Activated CD4-positive, alpha-beta T cell treated with anti-CD3 and anti-CD28 coated beads, Interleukin-2, Interleukin-4, amounts not matched to agents 100 ng/mL and 50 ng/mL, durations not matched to agents 16 hours and 8 hours (primary cell): ENCODE measurements at places on chromosomes 1 and 21.

- no peak for DNase-seq
Measured at GRCh38 chr1:174309490-174309889, 138.3 kb upstream of the GPR52 start.

DNA sequence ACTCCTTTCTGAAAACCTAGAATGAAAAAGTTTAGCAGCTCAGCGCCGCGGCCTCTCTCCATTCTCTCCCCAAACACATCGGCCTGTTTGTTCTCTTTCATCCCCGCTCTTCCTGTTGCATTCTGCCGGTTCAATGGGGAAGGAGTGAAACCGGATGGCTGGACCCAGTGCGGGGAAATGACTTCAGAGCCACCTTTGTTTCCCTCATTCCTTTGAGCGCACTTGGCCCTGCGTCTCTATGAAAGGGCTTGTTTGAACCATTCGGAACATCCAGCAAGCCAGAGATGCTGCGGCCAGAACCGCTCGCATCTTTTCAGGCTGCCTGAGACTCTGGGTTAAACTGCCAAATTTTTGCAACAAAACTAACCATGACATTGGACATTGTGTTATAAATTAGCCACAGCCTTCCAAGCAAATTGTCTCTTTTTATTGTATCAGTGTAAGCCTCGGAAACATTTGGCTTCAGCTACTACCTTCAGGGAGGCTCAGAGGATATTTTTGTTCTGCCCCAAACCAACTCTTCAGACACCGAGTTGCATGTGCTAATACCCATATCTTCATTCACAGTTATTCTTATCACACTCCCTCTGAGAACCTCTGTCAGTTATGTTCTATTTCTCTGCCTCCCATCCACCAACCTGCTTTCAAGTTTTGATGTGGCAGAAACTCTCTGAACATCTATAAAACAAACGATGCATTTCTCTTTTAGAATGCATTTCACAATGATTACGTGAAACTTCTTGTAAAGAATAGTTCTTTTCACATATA, 5.1 kb upstream of the OLIG1 start:
- no peak for DNase-seq

DNA sequence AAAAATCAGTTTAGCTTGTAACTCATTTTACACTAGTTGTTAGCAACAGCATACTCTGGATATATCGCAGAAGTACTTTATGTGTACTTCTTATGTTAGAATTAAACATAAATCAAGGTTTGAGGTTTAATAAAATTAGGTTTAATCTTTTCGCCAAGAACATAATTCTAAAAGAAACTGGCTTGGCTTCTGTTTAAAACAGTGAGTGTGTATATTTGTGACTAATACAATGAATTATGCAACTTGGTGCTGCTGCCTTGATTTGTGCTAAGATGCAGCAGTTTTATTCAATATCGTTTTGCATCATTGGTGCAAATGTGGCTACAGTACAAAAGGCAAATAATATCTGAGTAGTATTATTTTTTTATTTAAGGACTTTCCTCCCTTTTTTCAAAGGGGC, 44.8 kb downstream of the USP25 start:
- DNase-seq = no peak

GRCh38 chr1:205150651-205151428, 29.1 kb upstream of the RBBP5 start:
- DNase-seq = no peak

- DNase-seq = peak; percentile 5
Measured at GRCh38 chr1:13494025-13494424, 19.8 kb downstream of the LRRC38 start.

DNA sequence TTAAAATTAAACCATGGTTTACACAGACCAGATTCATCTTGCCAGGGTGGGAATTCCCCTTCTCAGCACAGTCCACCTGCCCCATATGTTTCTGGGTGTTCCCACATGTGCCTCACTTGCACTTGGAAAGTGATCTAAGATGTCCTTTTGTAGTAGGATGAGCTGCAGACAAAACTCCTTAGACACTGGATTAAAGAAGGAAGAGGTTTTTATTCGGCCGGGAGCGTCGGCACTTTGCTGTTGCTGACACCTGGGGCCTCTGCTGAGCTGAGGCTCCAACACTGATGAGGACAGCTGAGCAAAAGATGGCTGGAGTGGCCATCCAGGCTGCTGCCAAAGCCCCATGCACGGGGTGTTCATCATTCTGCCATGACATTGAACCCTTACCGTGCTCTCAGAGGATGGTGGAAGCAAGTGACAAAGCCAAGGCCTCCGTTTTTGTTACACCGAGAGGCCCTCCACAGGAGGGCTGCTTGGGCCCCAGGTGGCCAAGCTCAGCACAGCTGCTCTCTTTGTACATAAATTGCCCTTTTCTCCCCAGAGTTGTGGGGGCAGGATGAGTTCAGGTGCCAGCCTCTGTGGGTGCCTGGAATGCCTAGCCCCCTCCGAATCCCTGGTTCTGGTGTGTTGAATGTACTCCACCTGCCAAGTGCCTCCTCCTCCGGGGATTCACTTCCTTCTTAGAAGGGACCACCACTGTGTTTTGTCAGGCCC, 7.3 kb upstream of the ACOT11 start:
- no peak for DNase-seq

DNA sequence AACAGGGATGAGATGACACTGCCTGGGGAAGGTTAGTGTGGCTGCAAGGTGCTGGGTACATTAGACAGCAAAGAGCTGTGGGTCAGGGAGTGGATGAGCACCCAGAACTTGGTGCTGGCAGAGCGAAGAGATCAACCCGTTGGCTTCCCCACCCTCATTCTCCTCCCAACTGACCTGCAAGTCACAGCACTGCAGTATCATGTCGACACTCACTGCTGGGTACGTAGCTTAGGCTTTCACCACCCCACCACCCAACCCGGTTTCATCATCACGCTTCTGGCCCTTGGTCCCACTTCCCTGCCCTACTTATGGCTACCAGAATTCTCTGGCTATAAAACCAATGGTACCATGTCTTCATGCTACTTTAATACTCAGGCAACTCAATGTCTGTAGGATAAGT, 73.6 kb upstream of the LYST start:
- DNase-seq = no peak

DNA sequence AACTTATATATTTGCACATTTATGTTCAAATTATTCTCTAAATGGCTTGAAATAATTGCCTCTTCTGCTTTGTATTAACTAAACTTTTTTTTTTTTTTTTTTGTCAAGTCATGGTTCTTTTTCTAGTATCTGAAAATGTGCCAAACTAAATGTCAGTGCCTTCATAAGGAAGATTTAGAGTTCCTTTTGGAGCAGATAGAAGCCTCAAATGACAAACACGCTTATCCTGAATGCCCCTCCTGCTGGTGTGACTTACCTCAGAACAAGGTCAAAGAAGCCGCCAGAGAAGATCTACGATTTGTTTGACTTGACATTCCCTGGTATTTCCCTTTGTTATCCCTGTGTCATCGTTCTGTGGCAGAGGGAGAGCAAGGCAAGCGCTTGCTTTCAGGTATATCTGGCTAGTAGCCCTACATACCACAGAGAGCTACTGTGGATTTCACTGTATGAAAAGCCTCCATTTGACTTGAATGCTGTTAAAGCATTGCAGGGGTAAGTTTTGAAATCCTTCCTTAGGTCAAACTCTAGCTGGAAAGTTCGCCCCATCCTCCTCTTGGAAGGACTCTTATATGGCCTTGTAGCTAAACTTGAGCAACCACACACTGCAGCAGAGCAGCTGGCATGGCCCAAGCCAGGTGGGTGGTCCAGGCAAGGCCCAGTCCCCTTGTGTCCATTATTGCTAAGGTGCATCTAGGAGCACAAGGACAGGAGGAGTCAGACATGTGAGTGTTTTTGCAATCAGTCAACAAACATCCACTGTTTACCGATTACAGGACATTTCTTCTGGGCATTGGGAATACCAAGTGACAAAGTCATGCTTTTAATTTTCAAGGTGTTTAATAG, 285.4 kb upstream of the USP25 start:
- DNase-seq = no peak

DNA sequence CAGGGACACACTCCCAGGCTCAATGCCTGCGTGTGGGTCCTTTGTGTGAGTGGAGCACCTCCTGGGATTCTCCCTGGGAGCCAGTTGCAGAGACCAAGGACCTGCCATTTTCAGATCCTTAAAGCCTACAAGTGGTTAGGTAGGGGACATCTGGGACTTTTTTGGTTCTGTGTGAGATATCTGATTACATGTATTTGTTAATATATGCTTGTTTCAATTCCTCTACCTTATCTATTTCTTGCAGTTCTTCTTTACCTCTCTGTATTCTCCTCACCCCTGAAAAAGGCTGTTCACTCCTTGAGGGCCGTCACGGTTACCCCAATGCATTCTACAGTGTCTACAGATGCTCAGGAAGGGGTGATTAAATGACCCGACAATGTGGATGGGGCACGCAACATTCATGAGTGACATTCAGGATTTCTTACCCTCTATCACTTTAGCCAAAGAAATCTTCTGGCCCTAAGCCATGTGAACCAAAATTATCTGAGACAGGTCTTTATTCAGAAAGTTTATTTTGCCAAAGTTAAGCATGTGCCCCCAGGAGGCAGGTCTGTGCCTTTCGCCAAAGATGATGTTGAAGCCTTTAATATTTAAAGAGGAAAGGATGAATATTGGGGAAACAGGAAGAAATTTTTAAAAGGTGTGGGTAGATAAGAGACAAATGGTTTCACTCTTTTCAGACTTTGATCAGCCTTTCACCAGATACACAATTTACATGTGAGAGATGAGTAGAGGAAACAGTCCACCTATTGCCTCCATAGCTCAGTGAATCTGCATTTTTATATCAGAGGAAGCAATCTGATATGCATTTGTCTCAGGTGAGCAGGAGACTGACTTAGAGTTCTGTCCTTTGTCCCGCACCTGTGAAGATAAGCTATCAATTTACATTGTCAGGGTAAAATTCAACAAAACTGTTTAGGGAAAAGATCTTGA, 44.6 kb upstream of the MPZL1 start:
- DNase-seq = no peak

- DNase-seq = peak; percentile 94
Measured at GRCh38 chr1:41003640-41004220, 17.8 kb downstream of the SLFNL1 start.

DNA sequence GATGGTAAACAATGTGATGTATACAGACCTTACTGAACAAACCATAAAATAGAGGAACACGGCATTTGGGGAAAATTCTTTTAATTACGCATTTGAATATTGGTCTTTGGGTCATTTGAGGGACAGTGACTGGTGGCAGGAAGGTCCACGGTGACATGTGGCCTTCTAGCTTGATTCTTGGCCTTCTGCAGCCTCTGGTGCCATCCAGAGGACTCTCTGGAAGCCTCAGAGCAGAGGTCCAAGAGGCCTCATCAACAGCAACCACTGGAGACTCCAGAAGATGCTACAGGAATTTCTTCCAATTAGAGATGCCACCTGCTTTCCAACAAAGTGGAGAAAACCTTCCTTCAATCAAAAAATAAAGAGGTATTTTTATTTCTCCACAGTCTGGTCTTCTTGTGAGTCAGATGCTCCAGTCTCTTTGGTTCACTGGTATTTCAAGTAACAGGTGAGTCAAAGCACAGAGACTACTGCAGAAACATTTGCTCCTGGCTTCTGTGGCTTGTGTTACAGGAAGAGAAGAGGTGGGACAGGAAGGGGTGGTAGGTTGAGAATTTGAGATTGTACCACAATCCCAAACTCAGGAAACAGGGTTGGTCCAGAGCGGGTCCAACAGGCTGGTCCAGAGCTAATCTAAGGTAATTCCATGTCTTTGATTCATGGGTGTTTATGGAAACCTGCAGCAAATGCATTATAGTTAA, 2.7 kb upstream of the F5 start:
- peak; percentile 68 for DNase-seq

- no peak for DNase-seq
Measured at GRCh38 chr1:6966326-6966725, 181.1 kb downstream of the CAMTA1 start.

DNA sequence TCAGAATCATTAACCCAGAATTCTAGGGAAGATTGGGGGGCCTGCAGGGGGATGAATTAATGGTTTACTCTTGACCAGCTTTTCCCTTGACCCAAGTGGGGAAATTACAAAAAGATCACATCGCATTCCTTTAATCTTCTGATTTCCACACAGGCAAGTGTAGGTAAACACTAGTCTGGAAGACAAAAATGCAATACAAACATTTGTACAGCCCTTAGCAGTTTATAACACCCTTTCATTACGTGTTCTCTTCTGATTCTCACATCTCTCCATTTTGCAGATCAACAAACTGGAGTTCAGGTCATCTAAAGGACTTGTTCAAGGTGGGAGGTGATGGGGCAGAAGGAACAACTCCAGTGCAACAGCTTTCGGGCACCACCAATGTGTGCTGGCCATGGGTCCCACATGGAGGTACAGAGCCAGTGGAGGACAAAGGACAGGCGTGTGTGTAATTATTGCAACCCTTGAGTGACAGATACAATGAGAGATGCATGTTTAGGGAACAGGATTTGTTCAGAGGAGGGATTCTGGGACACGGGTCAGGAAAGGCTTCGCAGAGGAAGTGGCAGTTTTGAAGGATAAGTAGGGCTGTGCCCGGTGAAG, 20.4 kb downstream of the ATF3 start:
- no peak for DNase-seq

DNA sequence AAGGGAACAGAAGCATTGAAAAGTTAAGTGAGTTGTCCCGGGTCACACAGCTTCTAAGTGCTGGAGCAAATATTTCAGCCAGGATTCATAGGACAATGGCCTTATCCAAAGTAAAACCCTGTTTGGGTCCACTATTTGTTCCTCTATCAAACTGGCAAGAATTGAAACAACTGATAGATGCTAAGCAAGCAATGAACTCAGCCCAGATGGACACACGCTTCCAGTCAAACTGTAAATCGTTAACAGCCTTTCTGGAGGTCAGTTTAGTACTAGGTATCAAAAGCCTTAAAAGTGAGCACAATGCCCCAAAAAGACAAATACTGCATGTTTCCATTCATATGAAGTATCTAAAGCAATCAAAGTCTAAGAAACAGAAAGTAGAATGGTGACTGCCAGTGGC, 779 bp upstream of the SVBP start:
- no peak for DNase-seq

GRCh38 chr1:85822696-85823095, 114.5 kb upstream of the ZNHIT6 start:
- DNase-seq = no peak

- DNase-seq = no peak
Measured at GRCh38 chr1:224458296-224458695, 23.7 kb upstream of the WDR26 start.
